ENCODE measurements at places on chromosomes 4 and X.

DNA sequence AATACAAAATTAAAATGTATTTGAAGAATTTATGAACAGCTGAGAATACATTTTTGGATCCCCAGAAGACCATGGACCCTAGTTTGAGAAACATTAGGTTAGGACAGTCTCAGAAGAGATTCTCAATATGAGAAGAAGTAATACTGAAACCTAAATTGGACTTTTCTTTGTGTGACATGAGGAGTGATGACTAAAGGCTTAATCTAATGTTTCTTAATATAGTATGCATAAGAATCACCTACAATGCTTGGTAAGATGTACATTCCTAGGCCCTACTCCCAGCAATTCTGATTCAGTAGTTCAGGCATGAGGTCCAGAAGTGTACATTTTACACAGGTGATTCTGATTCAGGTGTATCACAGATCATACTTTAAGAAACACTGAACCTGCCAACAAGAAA lies 31.6 kb upstream of the HUWE1 start:
- no peak for DNase-seq

DNA sequence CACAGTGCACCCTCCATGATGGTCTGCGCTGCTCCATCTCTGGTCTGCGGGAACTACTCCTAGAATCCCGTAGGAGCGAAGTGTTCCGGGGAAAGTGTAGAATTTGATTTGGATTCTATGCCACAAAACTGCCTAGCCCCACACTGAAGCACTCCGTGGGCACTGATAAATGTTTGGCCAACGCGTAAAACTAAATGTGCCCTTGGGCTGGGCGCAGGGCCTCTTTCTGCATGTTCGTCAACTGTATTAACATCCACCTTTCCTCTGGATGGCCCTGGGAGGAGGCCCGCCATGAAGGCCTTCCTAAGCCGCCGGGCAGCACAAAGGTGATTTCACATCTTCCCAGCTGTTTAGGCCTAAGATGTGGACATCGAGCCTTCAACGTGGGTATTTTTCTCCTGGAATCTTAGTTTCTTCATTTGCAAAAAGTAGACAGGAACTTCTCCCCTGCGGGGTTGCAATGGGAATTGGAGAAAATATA lies 2.6 kb downstream of the MSX1 start:
- DNase-seq = no peak

GRCh38 chrX:45818913-45819312 lies 618.2 kb upstream of the DIPK2B start:
- no peak for DNase-seq

- no peak for DNase-seq
Observed at GRCh38 chrX:22124098-22124497, 92.0 kb downstream of the PHEX start.

- DNase-seq = no peak
Observed at GRCh38 chr4:41572956-41573355, 35.0 kb downstream of the LIMCH1 start.

Measured in stimulated activated CD8-positive, alpha-beta memory T cell treated with anti-CD3 and anti-CD28 coated beads, Interleukin-2, amount 100 ng/mL, for 1 hour (primary cell).